ENCODE measurements at places on chromosomes 12 and 14.

- no peak for DNase-seq
Measured at GRCh38 chr14:63296060-63296563, 22.6 kb downstream of the GPHB5 start.

- no peak for DNase-seq
Measured at GRCh38 chr12:53005215-53005985, 856 bp upstream of the EIF4B start.

DNA sequence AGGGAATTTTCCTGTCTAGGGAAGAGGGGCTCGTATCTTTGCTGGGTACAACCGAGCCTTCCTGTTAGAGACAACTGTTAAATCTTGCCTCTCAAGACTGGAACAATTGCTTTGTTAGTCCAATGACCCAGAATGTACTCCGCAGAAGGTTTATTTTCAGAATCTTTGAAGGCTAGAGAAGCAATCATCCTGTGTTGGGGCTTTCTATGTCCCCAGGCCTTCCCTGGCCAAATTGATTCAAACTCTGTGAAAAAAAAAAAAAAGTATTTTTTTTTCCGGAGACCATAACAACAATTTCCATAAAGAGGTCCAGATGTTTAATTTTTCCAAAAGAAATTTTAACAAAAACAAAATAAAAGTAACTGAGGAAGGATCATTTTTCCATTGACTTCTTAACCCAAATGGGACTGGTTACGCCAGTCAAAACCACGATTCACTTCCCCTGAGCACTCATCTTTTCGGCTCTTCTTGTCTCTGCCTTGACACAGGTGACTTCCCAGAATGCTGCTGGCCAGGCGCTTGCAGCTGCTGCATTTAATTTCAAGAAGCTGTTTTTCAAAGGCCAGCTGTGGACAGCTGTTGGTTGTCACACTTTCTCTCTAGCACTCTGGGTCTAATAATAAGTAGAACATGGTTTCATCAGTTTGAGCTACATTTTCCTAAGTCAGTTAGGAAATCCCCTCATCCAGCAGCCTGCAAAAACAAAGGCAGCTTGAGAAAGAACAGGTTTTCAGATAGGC, 81.6 kb upstream of the MANSC4 start:
- DNase-seq: no peak

GRCh38 chr14:67515386-67516079, 17.6 kb upstream of the PLEKHH1 start:
- no peak for DNase-seq

GRCh38 chr12:77005611-77006098, 59.7 kb downstream of the E2F7 start:
- no peak for DNase-seq

DNA sequence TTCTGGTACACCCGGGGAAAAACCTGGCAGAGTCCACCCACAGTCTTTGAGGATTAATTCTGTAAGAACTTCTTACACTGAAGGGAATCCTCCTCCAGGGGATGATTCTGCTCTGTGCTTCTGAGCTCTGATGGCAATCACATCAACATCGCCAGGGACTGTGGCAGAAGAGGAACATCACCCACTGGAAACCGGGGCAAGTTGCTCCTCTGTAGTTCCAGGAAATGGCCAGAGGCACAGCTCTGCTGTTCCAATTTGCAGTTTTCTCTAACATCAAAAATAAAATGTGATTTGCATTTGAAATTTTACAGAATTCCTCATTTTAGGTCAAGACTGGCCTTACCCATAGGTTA, 207.6 kb downstream of the DAD1 start:
- DNase-seq: no peak

DNA sequence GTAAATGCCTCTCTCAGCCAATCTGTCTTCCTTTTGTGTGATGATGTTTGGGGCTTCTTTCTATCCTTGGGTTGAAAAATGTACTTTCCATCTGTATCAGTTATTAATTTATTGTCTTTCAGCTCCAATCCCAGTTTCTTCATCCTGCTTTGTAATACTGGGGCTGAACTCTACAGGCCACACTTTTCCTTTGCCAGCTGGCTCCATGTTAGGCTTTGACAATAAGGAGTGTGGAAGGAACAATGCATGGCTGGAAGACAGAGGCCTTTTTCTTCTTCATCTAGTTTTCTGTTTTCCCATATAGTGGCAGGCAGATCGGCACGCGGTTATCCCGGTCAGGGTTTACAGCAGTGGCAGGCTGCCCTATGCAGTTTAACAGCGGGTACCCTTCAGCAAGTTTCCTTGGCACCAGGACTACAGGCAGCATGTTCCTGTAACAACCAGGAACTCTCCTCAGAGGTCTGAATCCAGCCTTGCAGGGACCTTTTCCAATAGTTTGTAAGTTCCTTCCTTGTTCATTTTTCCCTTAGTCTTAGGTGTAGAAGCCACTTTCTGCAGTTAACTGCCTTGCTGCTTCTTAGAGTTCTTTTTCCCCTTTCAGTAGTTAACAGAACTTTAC, 38.5 kb upstream of the CRACR2A start:
- no peak for DNase-seq

GRCh38 chr12:88703790-88704189, 123.5 kb upstream of the KITLG start:
- DNase-seq: no peak

Measured in HT-29 (cell line).